AG09309 (cell line): ENCODE measurements at places on chromosomes 2 and 18.
A peak's percentile ranks its signal among the peaks of the same experiment; 100 is the strongest.

DNA sequence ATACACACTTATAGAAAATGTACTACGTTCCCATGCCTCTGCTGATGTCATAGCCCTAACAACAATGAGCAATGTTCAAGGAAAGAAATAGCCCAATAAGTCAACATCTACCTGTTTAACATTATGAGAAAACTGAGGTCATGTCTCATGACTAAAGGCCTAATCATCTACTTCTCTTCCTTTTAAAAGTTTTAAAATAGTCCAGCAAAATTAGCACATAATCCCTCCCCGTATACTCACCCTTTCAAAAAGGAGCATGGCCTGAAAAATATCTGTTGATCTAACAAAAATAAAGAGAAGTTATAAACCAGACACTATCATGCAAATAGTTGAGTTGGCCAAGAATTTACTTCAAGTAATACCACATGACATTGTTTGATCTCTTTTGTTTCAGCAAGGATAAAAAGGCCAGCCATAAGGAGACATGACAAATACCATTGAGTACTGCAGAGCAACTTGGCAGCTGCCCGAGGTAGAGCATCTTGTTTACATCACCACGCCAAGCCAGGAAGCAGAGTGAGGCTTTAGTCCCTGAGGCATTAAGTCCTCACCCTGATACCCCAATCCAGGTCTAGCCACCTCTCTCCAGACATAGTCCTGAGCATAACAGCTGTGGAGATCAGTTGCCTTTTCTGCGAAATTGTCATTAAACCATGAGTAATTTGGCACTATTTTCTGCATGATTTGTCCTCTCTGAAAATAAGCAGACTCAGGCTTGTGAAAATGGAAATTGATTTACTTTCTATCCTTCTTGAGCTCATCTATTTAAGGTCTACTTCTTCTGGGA, 137.4 kb upstream of the ETAA1 start:
- peak; percentile 74 for DNase-seq

DNA sequence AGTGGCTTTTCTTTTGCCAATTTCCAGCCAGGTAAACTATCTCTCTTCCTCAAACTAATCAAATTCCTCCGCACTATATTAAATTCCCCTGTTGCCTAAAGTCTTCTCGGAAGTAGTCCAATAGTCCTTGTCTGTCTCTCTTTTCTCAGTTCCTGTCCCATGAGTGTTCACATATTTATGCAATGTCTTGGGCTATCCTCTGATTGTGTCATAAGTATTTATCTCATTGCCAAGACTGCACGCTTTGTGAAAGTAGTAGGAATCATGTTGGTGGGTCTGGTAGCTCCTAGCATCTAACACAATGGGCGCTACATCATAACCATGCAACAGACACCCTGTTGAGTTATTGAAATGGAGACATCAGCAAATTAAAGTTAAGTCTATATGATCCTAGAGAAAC, 59.9 kb upstream of the POU3F3 start:
- no peak for DNase-seq

DNA sequence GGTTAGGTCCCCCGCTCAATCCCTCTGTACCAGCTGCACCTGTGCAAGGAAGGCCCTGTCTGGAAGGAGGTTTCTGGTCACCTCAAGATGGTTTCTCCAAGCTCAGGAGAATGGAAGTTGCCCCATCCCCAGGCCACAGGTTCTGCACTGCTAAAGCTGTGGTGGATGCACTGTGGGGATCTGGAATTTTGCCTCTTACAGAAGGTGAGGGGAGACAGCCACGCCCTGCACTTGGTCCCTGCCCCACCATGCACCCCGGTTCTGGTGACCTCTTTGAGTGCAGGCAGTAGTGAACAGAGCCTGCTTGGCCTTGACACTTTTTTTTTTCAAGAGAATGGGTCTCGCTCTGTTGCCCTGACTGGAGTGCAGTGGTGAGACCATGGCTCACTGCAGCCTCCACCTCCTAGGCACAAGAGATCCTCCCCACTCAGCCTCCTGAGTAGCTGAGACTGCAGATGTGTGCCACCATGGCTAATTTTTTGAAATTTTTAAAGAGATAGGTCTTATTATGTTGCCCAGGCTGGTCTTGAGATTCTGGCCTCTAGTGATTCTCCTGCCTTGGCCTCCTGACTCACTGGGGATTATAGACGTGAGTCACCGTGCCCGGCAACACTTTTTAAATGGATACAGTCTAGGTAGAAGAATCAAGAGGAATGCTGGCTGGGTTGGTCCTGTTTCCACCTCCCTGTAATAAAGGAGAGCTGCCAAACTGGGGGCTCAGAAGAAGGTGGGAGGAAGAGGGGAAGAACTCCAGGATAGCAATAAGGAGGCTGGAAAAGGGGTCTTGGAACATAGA, 5.8 kb upstream of the NT5DC4 start:
- no peak for DNase-seq

DNA sequence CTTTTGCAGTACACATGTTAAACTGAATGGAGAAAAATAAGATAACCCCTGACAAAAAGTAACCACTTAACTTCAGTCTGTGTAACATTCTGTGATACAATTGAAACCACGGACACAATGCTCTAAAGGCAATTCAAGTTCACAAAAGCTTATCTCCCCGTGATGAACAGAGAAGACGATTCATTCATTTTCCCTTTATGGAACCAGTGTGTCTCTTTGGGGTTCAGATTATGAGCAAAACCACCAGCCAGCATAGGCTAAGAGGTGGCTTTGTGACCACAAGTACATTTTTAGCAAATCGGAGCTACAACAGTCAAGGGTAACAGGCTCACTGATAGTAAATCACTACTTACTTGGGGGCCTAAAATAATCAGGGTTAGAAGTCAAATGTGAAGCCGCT, 120.6 kb upstream of the SMAD7 start:
- DNase-seq = no peak

GRCh38 chr2:151518802-151519201, 109.1 kb downstream of the RIF1 start:
- DNase-seq = no peak

- DNase-seq = no peak
These were observed 91.3 kb downstream of the NBEAL1 start for GRCh38 chr2:203105996-203106395.

DNA sequence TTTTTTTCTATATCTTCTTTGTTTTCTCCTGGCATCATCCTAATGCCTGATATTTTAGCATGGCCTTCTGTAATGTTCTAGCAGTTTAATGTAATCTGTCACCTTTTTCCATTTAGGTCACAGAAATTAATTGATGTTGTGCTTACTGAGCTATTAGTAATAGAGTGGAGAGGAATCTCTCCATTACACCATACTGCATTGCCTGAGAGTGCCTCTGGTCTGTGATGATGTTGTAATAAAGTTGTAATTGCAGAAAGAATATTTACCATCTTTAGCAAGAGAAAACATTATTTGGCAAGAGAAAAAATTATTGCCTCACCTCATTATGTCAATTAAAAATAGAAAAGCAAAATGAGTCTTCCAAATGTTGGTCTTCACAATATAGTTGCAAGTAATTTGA, 213.2 kb downstream of the KCNJ3 start:
- DNase-seq = no peak

DNA sequence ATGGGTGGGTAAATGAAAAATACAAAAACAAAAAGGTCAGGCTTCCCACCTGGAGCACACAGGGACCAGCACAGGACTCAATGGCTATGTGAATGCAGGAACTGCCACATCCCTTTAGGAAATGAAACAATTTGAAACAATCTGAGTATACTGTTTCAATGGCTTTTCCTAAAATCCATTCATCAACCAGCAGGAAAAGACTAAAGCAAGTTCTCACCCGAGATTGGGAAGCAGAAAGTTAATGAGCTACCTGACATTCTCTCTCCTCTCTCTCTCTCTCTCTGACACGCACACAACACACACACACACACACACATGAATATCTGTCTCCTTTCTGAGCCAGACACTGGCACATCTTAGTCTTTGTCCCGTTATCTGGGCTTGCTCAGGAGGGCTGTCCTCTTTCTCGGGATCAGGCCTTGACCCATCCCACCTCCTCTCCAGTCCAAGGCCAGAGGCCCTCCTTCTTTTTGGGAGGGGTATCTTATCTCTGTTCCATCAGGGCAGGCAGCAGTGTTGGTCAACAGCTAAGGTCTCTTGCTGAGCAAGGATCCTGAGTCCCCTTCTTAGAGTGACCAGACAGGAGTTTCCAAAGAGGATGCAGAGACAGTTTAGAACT, 11.6 kb upstream of the LRRFIP1 start:
- no peak for DNase-seq

DNA sequence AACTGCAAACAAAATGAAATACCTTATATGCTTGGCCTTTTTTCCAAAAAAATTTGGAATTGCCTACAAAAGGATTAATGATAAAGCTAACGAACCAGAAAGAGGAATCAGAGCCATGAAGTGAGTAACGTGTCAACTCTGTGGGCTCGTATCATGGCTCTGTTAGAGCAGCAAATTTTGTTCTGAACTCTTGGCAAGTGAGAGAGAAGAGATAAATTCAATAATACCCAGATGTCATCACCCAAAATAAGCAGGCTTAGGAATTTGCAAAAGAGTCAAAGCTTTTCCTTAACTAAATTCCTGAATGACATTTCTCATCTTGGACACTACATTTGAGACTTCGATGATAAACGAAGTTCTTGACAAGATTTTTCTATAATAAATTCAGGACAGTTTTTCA, 4.4 kb downstream of the TXNDC2 start:
- DNase-seq = no peak

DNA sequence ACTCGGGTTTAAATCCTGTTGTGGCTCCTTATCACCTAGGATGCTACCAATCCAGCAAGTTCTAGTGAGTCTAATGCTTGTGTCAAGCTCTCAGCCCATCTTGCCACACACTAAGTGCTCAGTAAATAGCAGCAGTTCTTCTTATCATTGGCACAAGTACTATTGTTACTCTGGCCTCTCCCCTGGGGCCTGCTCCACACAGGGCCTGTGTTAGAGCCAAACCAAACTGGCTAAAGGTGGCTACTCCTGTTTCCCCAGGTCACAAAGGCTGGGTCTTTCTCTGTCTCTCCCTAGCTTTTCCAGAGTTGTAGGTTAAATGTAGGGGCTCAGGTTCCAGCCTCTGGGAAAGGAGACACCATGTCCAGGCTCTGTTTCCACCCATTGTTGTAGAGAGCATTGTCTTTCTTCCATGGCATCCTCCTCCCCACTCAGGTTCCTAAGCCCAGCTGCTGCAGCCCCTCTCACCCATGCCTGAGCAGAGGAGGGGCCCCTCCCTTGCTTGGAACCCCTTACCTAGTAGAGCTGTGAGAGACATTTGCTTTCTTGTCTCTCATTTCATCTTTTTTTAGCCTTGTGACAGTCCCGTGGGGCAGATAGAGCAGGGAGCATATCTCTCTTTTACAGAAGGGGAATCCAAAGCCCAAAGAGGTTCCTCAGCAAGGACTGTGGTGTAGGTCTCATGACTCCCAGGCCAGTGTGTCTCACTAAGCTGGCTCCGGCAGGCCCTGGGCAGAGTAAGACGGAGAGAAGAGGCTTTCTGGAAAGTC, 56.4 kb upstream of the OTOF start:
- DNase-seq = no peak

DNA sequence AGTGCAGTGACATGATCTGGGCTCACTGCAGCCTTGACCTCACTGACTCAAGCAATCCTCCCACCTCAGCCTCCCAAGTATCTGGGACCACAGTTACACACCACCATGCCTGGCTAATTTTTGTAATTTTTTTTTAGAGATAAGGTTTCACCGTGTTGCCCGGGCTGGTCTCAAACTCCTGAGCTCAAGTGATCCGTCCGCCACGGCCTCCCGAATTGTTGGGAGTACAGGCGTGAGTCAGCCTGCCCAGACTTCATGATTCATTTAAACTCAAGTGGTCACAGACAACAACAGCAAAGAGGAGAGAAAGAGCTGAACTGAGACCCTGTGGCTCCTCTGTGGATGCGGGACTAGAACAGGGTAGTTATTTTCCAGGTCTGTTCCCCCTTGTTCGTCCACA, 83.0 kb downstream of the TSHZ1 start:
- peak; percentile 5 for DNase-seq

GRCh38 chr2:8176887-8177286, 505.0 kb upstream of the ID2 start:
- DNase-seq = no peak

DNA sequence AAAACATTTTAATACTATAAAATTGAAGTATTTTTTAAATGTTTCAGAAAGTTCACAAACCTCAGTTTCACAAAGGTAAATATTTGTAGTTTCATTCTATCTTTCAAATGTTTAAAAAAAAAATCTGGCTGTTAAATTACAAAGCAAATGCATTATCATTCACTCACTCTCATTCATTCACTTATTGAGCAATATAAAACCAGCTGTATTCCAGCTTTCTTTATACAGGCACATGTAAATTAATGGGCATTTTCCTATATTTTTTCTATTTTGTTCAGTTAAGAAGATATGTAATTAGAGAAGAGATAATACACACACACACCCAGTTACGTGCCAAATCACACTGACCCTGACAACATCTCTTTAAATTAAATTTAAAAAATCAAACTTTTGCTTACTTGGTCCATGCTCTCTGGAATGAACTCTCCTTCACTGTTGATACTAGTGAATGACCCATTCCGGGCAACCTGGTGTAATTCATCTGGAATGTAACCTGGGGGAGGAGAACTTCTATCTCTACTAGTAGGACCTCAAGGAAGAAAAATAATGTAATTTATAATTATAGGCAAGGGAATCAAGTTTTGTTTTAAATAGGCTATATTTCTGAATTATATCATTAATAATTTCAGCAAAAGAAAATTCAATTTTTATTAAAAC, 32.5 kb upstream of the ERCC3 start:
- DNase-seq = no peak

DNA sequence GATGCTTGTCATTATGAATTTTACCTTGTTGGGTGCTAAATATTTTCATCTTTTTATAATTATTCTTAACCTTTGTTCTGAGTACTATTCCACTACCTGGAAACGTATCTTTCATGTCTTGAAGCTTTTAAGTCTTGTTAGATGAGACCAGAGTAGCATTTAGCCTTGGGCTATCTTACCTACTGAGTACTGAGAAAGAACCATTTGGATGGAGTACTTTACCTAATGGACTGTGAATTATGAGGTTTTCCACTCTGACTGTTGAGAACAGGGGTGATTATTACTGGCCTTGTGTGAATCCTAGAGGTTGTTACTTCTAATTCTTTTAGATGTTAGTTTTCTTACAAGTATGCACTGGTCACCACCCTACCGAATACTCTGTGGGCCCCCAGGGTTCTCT, 63.5 kb downstream of the CCDC102B start:
- no peak for DNase-seq

DNA sequence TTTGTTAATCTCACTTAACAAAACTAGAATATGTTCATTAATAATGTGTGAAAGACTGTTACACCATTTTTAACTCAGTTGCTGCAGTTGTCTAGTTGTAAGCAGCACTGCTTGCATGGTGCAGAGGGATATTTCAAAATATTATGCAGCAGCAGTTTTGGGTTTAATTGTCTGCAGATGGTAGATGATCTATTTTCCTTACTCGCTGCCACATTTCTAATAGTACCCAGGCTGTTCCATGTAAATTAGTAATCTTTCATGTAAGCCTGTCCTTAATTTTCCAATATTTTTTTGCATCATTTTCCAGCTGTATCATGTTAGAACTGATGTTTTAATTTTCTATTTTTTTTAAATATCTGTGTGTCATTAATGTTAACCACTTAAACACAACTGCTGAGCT, 488.1 kb upstream of the RAB12 start:
- DNase-seq = no peak
